Right ventricle myocardium superior (tissue), 1 donor: ENCODE measurements at places on chromosomes 4 and X.

GRCh38 chr4:98510757-98511517 lies 147.5 kb downstream of the TSPAN5 start:
- DNase-seq = no peak

DNA sequence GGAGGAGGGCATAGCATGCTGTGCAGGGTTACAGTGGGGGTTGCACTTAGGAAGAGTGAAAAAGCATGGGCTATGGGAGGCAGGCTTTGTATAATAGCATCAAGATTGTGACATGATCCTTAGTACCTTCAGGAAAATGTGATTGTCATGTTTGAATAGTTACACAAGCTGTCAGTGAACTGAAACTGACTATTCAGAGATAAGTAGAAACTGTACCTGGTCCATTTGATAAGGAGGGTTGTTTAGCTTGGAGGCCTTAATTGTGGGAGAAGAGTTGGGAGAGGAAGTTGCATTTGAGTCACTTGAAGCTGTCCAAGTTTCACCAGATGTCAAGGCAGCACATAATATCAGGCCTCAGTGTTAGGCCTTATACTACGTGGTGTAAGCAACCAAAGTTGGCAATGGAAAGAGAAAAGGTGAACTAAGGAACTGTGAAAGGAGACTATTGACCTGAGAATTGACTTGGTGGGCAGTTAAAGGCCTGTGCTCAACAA lies 85.0 kb downstream of the TEX13C start:
- no peak for DNase-seq

- DNase-seq = no peak
Measured at GRCh38 chrX:16212436-16212835, 45.2 kb downstream of the MAGEB17 start.

GRCh38 chrX:23662853-23663252 lies 4.4 kb upstream of the PRDX4 start:
- no peak for DNase-seq

DNA sequence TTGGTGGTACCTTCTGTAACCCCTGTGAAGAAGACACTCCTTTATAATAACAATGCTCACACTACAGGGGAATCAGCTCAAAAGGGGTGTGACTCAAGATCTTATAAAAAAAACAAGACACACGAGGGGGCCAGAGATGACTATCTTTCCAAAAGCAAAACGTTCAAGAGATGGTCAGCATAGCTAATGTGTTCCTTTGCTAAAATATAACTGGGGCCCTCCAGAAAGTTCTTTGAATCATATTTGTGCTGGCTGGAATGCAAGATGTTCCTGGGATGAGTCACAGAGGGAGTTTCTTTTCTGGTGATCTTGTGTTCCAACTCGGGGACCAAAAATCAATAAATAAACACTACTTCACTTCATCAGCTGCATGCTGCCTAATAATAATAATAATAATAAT lies 46.5 kb downstream of the RAI2 start:
- no peak for DNase-seq

- no peak for DNase-seq
Measured at GRCh38 chr4:177384856-177385397, 57.3 kb downstream of the AGA start.

- no peak for DNase-seq
Measured at GRCh38 chr4:142452161-142452855, 393.8 kb downstream of the INPP4B start.

DNA sequence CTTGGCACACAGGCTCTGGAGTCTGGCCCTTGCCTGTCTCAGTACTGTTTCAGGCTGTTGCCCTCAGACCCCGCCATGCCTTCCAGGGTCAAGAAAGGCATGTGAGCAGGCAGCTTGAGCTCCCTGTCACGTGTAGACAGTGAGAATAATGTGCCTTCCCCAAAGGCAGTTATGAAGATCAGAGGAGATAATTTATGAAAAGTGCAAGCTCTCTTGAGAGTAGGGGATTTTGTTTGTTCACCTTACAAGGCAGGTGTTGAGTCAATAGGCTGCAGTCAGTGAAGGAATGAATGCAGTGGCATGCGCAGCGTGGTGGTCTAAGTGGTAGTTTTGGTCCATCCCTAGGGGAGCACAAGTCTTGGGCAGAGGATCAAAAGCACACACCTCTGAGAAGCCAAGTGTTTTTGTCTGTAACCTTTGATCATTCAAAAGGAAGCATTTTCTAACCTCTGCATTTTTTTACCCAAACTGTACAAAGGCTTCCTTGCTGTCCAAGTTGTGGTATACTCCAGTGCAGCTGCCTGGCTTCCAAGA lies 14.4 kb downstream of the HADH start:
- no peak for DNase-seq

DNA sequence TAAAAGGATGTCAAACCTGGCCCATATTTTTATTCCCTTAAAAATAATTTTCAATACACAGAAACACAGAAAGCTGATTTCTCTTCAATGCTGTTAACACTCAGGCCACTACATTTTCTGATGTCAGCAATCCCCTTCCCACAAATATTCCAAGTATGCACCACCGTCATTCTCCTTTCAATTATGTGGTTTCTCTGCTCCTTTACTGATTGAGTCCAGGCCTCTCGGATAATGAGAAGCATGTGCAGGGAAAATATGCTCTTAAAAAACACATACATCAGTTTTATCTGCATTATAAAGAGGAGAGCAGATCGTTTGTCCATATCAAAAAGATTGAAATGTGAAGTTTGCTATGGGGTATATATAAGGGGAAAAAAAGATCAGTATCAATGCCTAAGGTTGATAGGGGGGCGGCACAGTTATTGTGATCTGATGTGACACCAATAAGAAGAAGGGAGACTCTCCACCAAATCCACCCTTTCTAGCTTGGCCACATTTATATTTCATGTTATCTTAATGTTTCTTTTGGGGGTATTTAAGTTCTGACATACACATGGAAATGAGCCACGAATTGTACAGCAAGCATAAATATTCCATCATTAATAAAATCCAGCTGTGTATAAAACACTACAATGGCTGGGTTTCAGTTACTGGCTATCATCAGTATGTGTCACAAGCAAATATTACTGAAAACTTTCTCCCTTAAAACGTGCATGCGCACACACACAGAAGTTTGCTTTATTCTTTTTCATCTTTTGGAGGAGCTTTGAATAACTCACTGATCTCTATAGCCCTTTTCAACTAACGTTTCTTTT lies 6.4 kb downstream of the AMOT start:
- DNase-seq = no peak

- no peak for DNase-seq
Measured at GRCh38 chr4:145071560-145071959, 26.4 kb downstream of the ANAPC10 start.
